Right renal cortex interstitium (tissue), 3 donors: ENCODE measurements at places on chromosomes 5 and 9. TPM values are rescaled to one million over a fixed set of nuclear protein-coding genes. Genes with fewer than 3 reads are reported as not detected.
A peak's percentile ranks its signal among the peaks of the same experiment; 100 is the strongest.

The GDNF gene
- 20.4 TPM for polyA plus RNA-seq

The TMC1 gene
- polyA plus RNA-seq: 0.55 TPM

DNA sequence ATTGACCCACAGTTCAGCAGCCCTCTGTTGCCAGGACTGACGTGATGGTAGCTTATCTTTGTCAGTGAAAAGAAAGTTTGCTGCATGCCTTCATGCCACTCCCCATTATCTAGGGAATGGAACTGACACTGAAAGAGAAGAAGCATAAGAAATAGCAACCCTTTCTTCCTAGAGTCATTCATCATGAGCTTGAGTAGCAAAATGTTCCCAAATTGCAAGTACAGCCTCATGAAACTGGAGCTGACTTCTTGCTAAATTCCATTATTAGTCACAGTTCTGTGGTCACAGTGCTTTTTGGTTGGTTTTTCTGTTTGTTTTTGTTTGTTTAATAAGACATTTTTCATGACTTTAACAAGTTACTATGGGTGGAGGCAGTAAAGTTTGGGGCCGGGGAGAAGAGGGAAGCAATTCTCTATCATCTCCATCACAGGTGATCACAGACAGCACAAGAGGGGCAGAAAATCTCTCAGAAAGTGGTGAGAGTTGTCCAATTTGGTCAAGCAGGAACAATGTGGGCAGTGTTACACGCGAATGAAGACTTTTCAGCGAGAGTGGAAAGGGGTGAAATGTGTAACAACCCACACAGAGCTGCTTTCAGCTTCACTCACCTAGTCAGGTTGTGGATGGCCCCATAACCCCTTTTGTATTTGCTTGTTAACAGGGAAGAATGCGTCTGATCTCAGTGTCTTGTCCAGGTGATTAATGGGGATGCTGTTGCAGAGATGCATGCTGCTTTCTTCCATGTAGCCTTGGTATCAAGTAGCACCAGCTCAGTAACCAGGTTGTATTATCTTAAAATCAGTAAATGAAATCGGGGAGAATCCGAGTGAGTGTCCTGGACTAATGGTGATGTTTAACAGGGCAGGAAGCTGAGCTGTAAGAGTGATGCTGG lies 440.4 kb downstream of the DMRT2 start:
- no peak for DNase-seq

GRCh38 chr5:14793851-14794250 lies 77.7 kb downstream of the ANKH start:
- DNase-seq: no peak

DNA sequence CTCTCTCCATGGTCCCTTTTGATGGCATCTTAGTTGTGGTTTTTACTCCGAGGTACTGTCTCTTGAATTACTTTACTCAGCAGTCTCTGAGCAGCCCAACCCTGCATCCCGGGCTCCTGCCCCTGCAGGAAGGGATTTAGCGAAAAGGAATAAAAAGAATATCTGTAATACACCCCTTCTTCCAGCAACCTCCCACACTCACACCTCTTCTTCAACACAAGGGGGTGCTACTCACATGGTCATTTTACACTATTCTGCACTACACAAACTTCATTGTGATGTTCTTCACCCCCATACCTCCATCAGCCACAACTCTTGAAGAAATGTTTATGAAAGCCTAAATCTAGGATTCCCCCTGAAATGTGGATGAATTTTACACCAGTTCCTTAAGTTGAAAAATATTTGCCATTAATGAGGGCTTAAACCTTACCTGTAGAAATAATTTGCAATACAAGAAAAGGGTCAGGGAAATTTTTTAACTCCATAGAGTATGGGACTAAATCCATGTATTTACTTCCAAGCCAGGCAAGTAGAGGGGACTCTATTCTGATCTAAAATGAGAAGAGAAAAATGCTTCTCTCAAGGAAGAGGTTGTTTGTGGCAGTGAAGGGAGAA lies 26.0 kb downstream of the TPD52L3 start:
- DNase-seq: no peak

The TMOD1 gene
- polyA plus RNA-seq: 3.0 TPM

DNA sequence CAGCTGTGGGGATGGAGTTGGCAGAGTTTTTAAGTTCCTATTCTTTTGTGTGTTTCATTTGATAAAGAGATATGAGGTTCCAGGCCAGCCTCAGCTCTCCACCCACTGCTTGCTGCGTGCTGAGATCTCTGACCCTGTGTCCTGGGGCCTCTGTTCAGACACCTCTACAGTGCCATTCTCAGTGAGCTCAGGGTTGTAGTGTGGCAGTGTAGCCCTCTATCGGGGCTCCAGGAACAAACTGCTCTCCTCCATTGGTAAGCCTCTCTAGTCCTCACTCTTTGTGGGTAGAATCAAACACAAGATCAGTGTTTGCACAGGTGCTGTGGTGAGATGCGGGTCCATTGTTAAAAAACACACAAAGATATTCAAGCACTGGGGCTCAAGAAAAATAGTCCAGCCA lies 386.6 kb upstream of the RPS23 start:
- DNase-seq: no peak

DNA sequence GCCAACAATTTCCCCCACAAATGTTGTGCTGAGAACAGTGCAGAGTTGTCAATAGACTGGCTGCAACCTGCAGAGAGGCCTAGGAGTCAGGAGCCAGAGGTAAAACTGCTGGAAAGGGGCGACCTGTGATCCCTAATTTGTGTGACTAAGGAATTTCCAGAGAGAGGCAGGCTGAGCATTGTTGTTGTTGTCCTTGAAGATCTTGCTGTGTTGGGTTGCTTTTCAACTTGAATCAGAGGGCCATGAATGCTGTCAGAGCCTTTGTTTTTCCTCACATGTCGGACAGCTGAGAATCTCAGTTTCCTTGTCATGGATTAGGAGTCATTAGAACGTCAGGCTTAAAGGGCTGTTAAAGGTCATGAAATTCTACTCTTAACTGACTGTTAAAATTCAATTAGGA lies 134.6 kb upstream of the ASTN2 start:
- no peak for DNase-seq

DNA sequence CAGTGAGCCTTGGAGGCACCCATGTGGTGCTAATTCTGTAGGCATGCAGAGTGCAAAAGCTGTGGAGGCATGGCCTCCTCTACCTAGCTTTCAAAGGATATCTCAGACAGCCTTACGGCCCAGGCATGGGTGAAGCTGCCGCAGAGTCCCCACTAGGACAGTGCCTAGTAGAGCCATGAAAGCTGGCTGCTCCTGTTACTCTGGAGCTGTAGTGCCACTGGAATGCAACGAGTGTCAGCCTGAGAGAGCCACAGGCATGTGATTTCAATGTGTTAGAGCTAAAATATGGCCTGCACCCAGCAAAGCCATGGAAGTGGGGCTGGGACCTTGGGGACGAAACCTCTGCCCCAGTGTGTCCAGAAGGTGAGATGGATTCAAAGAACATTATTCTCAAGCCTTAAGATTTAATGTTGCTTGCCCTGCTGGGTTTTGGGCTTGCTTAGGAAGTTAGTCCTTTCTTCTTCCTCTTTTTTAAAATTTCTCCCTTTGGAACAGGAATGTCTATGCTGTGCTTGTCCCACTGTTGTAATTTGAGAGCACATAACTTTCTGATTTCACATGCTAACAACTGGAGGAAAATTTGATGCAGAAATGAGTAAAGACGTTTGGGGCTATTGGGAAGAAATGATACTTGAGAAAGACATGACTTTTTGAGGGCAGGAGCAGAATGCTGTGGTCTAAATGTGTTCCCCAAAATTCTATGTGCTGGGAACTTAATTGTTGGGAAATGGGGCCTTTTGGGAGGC lies 298.4 kb downstream of the PSAT1 start:
- DNase-seq: no peak

- peak; percentile 13 for DNase-seq
Measured at GRCh38 chr5:72141440-72142355, 34.4 kb downstream of the MAP1B start.

- no peak for DNase-seq
Measured at GRCh38 chr9:76564297-76564696, 105.3 kb downstream of the GCNT1 start.

GRCh38 chr5:102138243-102138653 lies 157.8 kb downstream of the SLCO4C1 start:
- no peak for DNase-seq

GRCh38 chr5:80083101-80083890 lies 48.1 kb downstream of the THBS4 start:
- DNase-seq: peak; percentile 54
